ENCODE measurements at places on chromosomes 1 and 21.

GRCh38 chr1:32713081-32713480 is 10.5 kb upstream of the SYNC start:
- no peak for DNase-seq

DNA sequence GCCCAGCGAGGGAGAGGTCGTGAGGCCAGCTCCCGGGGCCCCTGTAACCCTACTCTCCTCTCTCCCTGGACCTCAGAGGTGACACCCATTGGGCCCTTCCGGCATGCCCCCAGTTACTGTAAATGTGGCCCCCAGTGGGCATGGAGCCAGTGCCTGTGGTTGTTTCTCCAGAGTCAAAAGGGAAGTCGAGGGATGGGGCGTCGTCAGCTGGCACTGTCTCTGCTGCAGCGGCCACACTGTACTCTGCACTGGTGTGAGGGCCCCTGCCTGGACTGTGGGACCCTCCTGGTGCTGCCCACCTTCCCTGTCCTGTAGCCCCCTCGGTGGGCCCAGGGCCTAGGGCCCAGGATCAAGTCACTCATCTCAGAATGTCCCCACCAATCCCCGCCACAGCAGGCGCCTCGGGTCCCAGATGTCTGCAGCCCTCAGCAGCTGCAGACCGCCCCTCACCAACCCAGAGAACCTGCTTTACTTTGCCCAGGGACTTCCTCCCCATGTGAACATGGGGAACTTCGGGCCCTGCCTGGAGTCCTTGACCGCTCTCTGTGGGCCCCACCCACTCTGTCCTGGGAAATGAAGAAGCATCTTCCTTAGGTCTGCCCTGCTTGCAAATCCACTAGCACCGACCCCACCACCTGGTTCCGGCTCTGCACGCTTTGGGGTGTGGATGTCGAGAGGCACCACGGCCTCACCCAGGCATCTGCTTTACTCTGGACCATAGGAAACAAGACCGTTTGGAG is 23.7 kb upstream of the TNFRSF1B start:
- DNase-seq = no peak

GRCh38 chr1:193144999-193145398 is 23.2 kb downstream of the CDC73 start:
- no peak for DNase-seq

DNA sequence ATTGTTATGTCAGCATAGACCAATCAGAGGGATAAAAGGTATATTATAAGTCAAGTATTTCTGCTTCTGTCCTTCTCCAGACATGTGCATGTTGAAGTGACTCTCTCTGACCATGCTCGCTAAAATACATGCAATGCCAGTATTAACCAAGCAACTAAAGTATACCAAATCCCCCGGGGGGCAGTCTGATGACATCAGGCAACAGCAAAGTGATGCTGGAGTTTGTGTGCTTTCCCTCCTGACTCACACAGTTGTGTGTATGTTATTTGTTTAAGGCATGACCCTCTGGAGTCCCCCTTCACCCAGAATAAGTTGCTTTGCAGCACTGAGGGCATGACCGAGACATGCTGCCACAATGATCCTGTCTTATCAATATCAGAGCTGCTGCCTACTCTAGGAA is 2.1 kb downstream of the BRINP2 start:
- no peak for DNase-seq

GRCh38 chr1:163241746-163242145 is 39.0 kb upstream of the RGS5 start:
- no peak for DNase-seq

DNA sequence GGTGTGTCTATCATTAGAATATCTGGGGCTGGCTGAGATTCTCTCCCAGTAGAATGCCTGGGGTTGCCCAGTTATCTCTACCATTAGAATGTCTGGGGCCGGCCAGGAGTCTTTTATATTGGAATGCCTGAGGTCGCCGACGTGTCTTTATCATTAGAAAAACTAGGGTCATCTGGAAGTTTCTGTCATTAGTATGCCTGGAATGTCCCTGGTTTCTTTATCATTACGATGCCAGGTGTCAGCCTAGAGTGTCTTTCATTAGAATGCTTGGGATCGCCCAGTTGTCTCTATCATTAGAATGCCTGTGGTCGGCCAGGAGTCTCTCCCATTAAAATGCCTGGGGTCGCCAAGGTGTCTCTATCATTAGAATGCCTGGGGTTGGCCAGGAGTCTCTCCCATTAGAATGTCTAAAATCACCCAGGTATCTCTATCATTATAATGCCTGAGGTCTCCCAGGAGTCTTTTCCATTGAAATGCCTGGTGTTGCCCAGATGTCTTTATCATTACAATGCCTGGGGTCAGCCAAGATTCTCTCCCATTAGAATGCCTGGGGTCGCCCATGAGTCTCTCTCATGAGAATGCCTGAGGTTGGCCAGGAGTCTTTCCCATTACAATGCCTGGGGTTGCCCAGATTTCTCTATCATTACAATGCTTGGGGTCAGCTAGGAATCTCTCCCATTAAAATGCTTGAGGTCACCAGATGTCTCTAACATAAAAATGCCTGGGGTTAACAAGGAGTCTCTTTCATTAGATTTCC is 53.2 kb downstream of the RNF187 start:
- no peak for DNase-seq

GRCh38 chr21:37673801-37674575 is 242.3 kb downstream of the KCNJ6 start:
- no peak for DNase-seq

DNA sequence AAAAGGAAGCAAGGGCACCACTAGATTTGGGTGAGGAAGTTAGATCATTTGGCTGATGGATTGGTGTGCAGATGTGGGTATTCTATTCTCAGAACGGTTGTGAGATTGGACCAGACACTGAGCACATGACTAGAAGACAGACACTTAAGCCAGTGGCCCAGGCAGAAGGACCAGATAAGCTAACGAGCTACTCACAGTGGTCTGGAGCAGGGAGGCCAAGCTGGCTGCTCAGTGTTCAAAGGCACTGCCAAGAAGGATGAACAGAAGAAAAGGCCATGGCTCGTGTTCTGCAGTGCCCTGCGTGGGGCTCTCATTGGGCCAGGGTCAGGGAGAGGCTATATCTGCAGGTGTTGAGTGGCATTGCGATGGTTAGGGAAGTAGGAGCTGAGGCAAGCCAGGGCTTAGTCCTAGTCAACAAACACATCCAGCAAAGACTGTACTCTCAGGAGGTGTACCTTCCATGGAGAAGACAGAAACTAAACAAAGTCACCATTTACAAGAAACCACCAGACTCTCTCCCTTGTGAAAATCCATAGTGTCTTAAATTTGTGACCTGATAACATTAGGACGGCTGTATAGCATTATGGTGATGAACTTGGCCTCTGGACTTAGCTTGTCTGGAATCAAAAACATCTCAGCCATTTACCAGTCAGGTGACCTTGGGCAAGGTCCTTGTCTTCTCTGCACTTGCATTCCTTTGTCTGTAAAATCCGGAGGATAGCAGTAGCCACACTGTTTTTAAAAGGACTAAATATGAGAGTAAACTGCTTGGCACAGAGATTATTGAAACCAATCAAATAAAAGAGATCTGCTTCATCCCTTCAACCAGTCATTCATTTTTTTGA is 274.5 kb downstream of the SIPA1L2 start:
- DNase-seq = no peak

- no peak for DNase-seq
These were observed 4.7 kb downstream of the SELENBP1 start for GRCh38 chr1:151367658-151368392.

DNA sequence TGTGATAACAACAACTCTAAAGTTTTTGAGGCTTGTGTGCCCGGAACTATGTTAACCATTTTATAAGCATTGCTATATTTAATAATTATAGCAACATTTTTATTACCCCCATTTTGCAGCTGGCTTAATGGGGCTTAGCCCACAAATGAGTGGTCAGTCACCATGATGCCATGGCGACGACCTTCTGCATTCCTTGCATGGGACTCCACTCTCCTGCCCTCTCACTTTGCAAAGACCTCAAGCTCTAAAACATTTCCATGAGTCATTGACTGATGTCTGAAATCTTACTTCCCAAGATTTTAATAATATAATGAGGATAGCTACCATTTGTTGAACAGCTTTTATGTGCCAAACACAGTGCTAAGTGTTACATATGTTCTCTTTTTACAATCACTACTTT is 15.4 kb downstream of the NGF start:
- DNase-seq = no peak

GRCh38 chr1:52707927-52708655 is 9.9 kb upstream of the COA7 start:
- no peak for DNase-seq

GRCh38 chr1:243667591-243667990 is 182.5 kb downstream of the AKT3 start:
- DNase-seq = no peak

GRCh38 chr1:192488058-192488457 is 87.5 kb upstream of the RGS1 start:
- DNase-seq = no peak

GRCh38 chr1:41343790-41344699 is 17.2 kb upstream of the FOXO6 start:
- no peak for DNase-seq

DNA sequence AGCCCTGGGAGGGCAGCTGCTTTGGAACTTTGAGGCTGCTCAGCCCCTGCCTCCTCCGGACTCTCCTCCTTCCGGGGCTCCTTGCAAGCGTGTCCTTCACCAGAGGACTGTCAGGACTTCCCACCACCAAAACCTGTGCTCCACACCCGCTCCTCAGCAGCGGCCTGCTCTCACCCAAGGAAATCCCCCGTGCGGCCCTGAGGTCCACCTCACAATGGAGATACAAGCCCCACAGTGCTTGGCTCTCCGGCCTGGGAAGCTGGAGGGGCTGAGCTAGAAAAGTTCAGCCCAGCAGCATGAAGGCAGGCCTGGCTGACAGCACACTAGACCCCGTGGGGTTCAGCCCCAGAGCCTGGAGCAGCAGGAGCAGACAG is 33.6 kb downstream of the PGBD5 start:
- no peak for DNase-seq

- DNase-seq = no peak
These were observed 140.0 kb downstream of the ETS2 start for GRCh38 chr21:38945545-38946245.

GRCh38 chr21:44815225-44815624 is 2.6 kb downstream of the SUMO3 start:
- no peak for DNase-seq

GRCh38 chr1:235409042-235409820 is 42.0 kb downstream of the TBCE start:
- DNase-seq = no peak

- DNase-seq = no peak
These were observed 558 bp downstream of the USP1 start for GRCh38 chr1:62437273-62437940.

GRCh38 chr1:161940866-161941591 is 82.6 kb downstream of the OLFML2B start:
- DNase-seq = no peak

GRCh38 chr1:42830631-42831030 is 13.4 kb upstream of the SVBP start:
- no peak for DNase-seq

GRCh38 chr1:183075861-183076260 is 52.6 kb downstream of the LAMC1 start:
- no peak for DNase-seq

GRCh38 chr1:43924516-43924915 is 9.1 kb upstream of the ARTN start:
- DNase-seq = no peak

DNA sequence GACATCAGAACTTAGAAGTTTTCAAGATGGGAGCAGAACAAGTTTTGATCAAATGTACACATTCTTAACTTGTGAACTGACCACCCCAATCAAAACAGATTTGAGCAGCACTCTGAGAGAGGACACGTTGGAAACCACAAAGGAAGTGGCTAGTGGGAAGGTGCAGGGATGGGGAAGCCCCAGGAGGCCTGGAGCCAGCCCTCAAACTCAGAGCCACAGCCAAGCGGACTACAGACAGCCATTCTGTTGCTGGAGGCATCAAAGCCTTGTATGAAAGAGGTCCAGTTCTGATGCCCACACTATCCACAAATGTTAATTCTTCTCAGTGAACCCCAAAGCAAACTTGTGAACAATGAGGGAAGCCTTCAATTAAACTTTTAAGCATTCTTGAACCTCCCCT is 143.6 kb upstream of the RAB4A start:
- DNase-seq = no peak

DNA sequence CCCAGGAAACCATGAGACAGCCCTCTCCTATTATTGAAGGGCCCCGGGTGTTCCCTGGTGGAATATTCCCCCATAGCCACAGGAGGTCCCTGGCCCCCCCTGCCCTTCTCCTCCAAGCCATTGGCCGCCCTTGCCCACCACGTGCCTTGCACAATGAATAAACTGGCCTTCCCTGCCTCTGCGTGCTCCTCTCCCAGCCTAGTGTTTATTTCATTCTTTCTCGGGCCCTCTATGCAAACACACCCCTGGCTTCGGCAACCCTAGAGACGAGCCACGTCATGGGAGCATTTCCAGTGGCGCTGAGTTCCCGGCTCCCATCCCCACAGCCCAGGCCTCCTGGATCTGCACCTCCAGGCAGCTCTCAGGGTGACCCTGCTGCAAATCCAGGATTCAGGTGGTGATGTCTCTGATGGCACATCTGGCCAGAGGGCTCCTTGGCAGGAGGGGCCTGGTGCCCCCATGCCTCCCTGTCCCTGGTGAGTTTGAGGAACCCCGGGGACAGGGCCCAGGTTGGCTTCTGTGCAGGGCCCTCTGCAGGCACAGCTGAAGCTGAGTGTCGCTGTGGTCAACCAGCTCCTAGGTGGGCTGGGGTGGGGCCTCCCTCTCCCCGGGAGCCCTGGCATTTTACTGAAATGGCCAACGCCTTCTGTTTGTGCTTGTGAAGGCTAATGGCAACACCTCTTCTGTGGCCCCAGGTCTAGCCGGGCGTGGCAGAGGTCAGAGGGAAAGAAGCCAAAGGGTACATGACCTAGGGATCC is 6.2 kb downstream of the KRTAP10-12 start:
- no peak for DNase-seq

GRCh38 chr1:203911806-203912205 is 50.4 kb downstream of the SNRPE start:
- no peak for DNase-seq

GRCh38 chr1:19179597-19180264 is 30.3 kb downstream of the UBR4 start:
- no peak for DNase-seq

DNA sequence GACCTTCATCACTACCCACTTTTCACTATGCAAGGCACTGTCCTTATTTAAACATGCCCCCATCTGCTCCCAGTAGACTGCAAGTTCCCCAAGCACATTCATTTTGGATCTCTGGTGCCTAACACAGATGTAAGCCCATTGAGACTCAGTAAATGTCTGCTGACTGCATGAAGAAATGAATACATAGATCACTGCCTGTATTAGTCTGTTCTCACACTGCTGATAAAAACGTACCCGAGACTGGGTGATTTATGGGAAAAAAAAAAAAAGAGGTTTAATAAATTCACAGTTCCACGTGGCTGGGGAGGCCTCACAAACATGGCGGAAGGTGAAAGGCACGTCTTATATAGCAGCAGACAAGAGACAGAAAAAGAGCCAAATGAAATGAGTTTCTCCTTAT is 204.9 kb downstream of the ATG4C start:
- DNase-seq = no peak

- DNase-seq = no peak
These were observed 663 bp upstream of the GBP6 start for GRCh38 chr1:89363196-89363595.

GRCh38 chr21:34743831-34744230 is 75.0 kb downstream of the CLIC6 start:
- DNase-seq = no peak

- no peak for DNase-seq
These were observed 20.8 kb upstream of the DDOST start for GRCh38 chr1:20681999-20682398.

- DNase-seq = no peak
These were observed 1234.4 kb downstream of the KCNT2 start for GRCh38 chr1:195373856-195374255.

All from D721Med (cell line).